NCI-H524 (cell line): ENCODE measurements at places on chromosomes 4 and X.

DNA sequence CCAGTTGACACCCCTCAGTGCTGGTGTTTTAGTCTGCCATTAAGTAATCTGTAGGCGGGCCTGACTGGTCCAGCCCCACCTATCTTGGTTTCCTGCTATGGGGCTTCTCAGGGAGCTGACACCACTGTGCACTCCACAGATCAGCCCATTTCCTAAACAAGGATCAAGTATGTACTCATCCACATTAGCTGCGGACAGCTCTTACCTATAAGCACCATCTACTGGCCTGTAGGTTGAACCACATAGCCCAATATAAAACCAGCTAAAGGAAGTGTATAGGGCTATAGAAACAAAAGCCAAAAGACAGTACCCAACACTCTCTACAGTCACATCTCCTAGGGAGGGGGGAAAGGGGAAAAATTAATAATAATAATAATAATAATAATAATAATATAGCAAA, 353.5 kb upstream of the CXorf51B start:
- no peak for DNase-seq

DNA sequence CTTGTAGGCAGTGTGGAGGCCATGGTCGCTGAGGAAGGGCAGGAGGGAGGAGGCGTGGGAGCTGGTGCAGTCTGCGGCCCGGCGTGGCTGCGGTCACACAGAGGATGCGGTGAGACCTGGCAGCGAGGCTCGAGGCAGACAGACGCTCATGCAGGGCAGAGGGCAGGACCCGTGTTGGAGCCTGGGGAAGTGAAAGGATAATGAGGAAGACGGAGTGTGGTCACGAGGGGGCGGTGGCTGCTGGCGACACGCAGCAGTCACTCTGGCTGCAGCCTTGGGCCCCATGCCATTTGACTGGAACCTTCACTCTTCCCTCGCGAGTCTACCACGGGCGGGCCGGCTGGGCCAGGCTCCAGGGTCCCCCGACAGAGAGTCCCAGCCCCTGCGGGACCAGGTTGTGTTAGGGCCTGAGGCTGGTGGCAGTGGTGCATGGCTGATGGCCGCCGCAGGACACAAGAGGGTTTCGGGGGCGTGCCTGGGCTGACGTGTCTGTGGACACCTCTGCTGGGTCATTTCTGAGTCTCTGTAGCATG, 68.8 kb upstream of the HGFAC start:
- no peak for DNase-seq

GRCh38 chrX:45718676-45719075, 518.0 kb upstream of the DIPK2B start:
- DNase-seq, result no peak

- DNase-seq, result no peak
Observed at GRCh38 chr4:19540859-19541540, 710.7 kb upstream of the SLIT2 start.

DNA sequence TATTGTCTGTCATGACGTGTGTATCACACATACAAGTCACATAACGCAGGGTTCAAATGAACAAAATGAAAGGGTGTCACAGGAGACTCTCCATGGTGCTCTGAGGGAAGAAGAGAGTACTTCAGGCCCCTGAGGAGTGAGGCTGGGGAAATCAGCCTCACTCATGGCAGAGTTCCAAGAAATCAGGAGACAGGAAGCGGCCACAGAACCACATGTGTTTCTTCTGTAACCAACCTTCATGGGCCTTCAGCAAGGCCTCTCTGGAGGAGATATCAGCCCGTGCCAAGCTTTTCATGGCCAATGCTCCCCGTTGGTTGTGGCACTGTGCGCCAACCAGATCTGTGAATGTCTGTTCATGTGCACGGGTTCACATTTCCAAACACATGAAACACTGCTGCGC, 76.0 kb downstream of the NAT8L start:
- DNase-seq, result no peak
